ENCODE measurements at places on chromosomes 11 and 22. TPM values are rescaled to one million over a fixed set of nuclear protein-coding genes. Genes with fewer than 3 reads are reported as not detected.

FAM111B gene
- total RNA-seq = not detected

MPPED2 gene
- total RNA-seq = not detected

HBG2 gene
- not detected for total RNA-seq

GANAB gene
- total RNA-seq = 394 TPM

ADAMTS8 gene
- not detected for total RNA-seq

DRD2 gene
- total RNA-seq = not detected

SCN4B gene
- total RNA-seq = not detected

ANKK1 gene
- total RNA-seq = not detected

OR52H1 gene
- not detected for total RNA-seq

SYT12 gene
- total RNA-seq = 1.1 TPM

GGT5 gene
- not detected for total RNA-seq

MAPK8IP2 gene
- 28.3 TPM for total RNA-seq

IL17REL gene
- not detected for total RNA-seq

SLC7A4 gene
- total RNA-seq = not detected

LRRC74B gene
- not detected for total RNA-seq

EIF4G2 gene
- 592 TPM for total RNA-seq

GUCD1 gene
- 144 TPM for total RNA-seq

EFCAB6 gene
- 0.54 TPM for total RNA-seq

PLXNB2 gene
- total RNA-seq = 100 TPM

VWA5A gene
- total RNA-seq = 0.98 TPM

HORMAD2 gene
- 9.0 TPM for total RNA-seq

SAA2 gene
- total RNA-seq = not detected

PARVG gene
- not detected for total RNA-seq

NCAPD3 gene
- total RNA-seq = 49.5 TPM

DCDC1 gene
- total RNA-seq = 2.1 TPM

SMTN gene
- total RNA-seq = 38.9 TPM

WNT11 gene
- total RNA-seq = 21.6 TPM

CDHR5 gene
- total RNA-seq = not detected

USP2 gene
- 1.8 TPM for total RNA-seq

DCUN1D5 gene
- total RNA-seq = 136 TPM

MS4A15 gene
- total RNA-seq = not detected

KBTBD3 gene
- 1.9 TPM for total RNA-seq

MYRF gene
- total RNA-seq = 0.71 TPM

OR52E8 gene
- total RNA-seq = not detected

MMP3 gene
- not detected for total RNA-seq

ALX4 gene
- total RNA-seq = 34.2 TPM

SLC25A18 gene
- 1.4 TPM for total RNA-seq

MEI1 gene
- not detected for total RNA-seq

LIF gene
- 24.5 TPM for total RNA-seq

SF3A1 gene
- 25.5 TPM for total RNA-seq

OR5L2 gene
- not detected for total RNA-seq

MOGAT2 gene
- not detected for total RNA-seq

MMP10 gene
- 42.3 TPM for total RNA-seq

POU2AF2 gene
- not detected for total RNA-seq

CTSC gene
- not detected for total RNA-seq

TRIM22 gene
- total RNA-seq = 1.3 TPM

GRAP2 gene
- 0.49 TPM for total RNA-seq

SCGB1A1 gene
- not detected for total RNA-seq

MFRP gene
- 0.25 TPM for total RNA-seq
